ENCODE measurements at places on chromosomes 7 and 10. TPM values are rescaled to one million over a fixed set of nuclear protein-coding genes. Genes with fewer than 3 reads are reported as not detected.
A peak's percentile ranks its signal among the peaks of the same experiment; 100 is the strongest.

- no peaks in the 10 kb centered on the region for H3K36me3 ChIP-seq
- H3K4me1 ChIP-seq, result no peaks in the 10 kb centered on the region
- H3K4me3 ChIP-seq, result no peak overlapping the region
- no peak overlapping the region for H3K27ac ChIP-seq
- no peak for DNase-seq
- H3K27me3 ChIP-seq, result peaks cover 5% of the 10 kb centered on the region
These were observed 91.3 kb downstream of the ZNF467 start for GRCh38 chr7:149682038-149682437.

- DNase-seq, result no peak
- H3K4me3 ChIP-seq, result no peak overlapping the region
- no peaks in the 10 kb centered on the region for H3K27me3 ChIP-seq
- H3K4me1 ChIP-seq, result no peaks in the 10 kb centered on the region
- H3K36me3 ChIP-seq, result no peaks in the 10 kb centered on the region
- no peak overlapping the region for H3K27ac ChIP-seq
These were observed 12.2 kb upstream of the TPK1 start for GRCh38 chr7:144848078-144848477.

DNA sequence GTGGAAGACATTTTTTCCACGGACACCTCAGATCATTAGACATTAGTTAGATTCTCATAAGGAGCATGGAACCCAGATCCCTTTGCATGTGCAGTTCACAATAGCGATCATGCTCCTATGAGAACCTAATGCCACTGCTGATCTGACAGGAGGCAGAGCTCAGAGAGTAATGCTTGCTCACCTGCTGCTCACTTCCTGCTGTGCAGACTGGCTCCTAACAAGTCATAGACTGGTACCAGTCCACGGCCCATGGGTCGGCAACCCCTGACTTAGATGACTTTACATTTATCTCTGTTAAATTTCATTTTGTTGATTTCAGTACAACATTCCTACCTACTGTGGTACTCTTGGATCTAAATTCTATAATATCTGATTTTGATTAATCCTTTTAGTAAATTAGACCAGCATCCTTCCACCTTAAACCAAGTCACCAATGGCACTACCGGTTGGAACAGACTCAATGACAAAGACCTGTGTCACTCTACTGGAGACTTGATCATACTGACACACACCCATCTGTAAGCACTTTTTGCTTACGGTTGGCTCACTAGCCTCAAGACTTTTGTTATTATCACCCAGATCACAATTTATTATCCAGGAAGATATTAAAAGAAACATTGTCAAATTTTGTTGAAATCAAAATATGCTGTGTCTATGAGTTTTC, 8.0 kb upstream of the CCDC71L start:
- H3K36me3 ChIP-seq, result no peaks in the 10 kb centered on the region
- H3K4me3 ChIP-seq, result no peak overlapping the region
- DNase-seq, result no peak
- H3K27ac ChIP-seq, result no peak overlapping the region
- no peaks in the 10 kb centered on the region for H3K4me1 ChIP-seq
- H3K27me3 ChIP-seq, result no peaks in the 10 kb centered on the region

GRCh38 chr7:35411331-35411730, 157.4 kb upstream of the TBX20 start:
- H3K36me3 ChIP-seq, result no peaks in the 10 kb centered on the region
- H3K4me3 ChIP-seq, result no peak overlapping the region
- no peak for DNase-seq
- no peak overlapping the region for H3K27ac ChIP-seq

GRCh38 chr7:11831736-11832495, at the start of gene THSD7A:
Gene THSD7A, minus strand, starts transcription at chr7:11832198. Its CDS starts 252 bp downstream, at chr7:11831946.
- DNase-seq, result peak; percentile 63
- peak within 1 kb of the TSS; percentile 59 for H3K4me3 ChIP-seq
- no peaks in the 10 kb centered on the region for H3K4me1 ChIP-seq
- H3K27ac ChIP-seq, result peak within 1 kb of the TSS; percentile 6
- H3K36me3 ChIP-seq, result no peaks in the 10 kb centered on the region

The CLRN3 gene
- total RNA-seq, result not detected

DNA sequence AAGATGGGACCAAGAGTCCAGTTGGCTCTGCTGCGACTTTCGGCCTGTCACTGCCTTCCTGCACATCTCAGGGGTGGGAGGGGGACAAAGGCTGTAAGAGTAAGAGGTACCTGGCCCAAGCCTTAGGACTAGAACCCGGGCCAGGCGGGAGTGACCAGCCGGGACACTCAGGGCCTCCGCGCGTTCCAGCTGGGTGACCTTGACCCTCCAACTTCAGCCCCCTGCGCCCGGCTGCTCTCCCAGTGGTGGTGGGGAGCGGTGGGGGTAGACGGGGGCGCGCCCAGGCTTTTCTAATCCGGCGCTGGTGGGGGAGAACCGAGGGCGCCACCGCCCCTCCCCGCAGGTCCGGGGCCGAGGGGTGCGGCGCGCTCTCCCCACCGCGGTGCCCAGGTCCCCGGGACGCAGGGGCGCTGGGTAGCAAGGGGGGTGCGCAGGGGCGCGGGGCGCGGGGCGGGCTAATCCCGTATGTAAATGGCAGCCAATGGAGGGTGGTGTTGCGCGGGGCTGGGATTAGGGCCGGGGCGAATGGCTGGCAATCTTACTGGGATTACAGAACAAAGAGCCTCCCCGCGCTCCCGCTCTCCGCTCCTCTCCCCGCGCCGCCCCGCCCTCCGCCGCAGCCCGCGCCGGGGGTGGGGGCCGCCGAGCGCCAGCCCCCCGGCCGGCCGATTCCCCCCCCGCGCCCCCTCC, at the start of gene GTF2IRD1:
Gene GTF2IRD1 (plus strand): TSS at position 585 of the 690 bp plus-strand sequence. CDS start 54,175 bp downstream, outside the sequence.
- no peaks in the 10 kb centered on the region for H3K27me3 ChIP-seq
- peaks cover 7% of the 10 kb centered on the region for H3K4me1 ChIP-seq
- H3K36me3 ChIP-seq, result peaks cover 8% of the 10 kb centered on the region

GRCh38 chr7:13641714-13642113, 347.8 kb downstream of the ETV1 start:
- peak overlapping the region; percentile 16 for H3K27ac ChIP-seq
- H3K4me3 ChIP-seq, result no peak overlapping the region
- H3K4me1 ChIP-seq, result peaks cover 35% of the 10 kb centered on the region
- no peaks in the 10 kb centered on the region for H3K36me3 ChIP-seq

The TIMM23 gene
- 67.0 TPM for total RNA-seq

The DNAH11 gene
- 1.1 TPM for total RNA-seq

- no peak overlapping the region for H3K27ac ChIP-seq
- no peaks in the 10 kb centered on the region for H3K4me1 ChIP-seq
- DNase-seq, result no peak
- no peaks in the 10 kb centered on the region for H3K27me3 ChIP-seq
These were observed 94.4 kb downstream of the MAP3K8 start for GRCh38 chr10:30528429-30528786.

The MRLN gene
- total RNA-seq, result 16.0 TPM

GRCh38 chr7:55887821-55888247, 578 bp downstream of the ZNF713 start:
- H3K27me3 ChIP-seq, result no peaks in the 10 kb centered on the region
- DNase-seq, result peak; percentile 22
- 0 out of 2 replicates have a peak overlapping the region, but pooled peaks have one; percentile 17 for H3K27ac ChIP-seq

DNA sequence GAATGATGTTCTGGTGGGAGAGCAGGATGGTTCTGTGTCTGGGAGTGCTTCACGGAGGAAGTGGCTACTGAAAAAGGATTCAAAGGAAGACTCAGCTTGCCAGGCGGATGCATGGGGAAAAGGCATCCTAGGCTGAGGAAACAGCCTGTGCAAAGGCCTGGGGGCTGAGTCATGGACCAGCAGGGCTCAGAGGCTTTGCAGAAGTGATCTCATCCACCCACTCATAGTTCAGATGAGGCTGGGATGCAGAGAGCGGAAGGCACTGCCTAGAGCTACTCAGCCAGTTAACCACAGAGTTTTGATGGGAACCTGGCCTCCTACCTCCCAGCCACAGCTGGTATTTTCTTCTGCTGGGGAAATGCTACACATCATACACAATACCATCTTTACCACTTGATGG, 15.8 kb upstream of the ADAMTS14 start:
- H3K4me1 ChIP-seq, result peaks cover 41% of the 10 kb centered on the region
- H3K4me3 ChIP-seq, result no peak overlapping the region
- H3K27ac ChIP-seq, result peak overlapping the region; percentile 82
- no peaks in the 10 kb centered on the region for H3K27me3 ChIP-seq
- peak; percentile 88 for DNase-seq

- H3K4me1 ChIP-seq, result no peaks in the 10 kb centered on the region
- no peaks in the 10 kb centered on the region for H3K36me3 ChIP-seq
- H3K4me3 ChIP-seq, result no peak overlapping the region
- no peak overlapping the region for H3K27ac ChIP-seq
These were observed 259.6 kb upstream of the PPP2R2D start for GRCh38 chr10:131641231-131641630.

DNA sequence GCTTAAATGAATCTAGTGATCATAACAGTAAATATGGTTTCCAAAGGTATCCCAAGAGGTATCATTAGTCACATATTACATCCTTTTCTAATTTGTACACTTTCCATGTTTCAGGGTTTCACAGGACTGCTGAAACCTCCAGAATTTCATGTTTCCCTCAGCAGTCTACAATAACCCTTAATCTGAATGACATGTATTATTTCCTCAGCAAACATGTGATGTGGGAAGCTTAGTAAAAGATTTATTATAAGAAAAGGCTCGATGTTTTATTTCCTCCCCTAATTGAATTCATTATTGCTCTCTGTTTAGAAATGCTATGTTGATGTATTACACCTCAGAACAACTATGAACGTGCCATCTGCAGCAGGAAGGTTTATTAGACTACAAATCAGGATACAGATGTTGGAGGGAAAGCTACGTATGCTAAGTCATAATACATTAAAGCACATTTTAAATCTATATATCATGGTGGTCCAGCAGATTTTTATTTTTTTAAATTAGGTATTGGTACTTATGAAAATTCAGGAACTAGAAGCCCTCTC, 52.5 kb upstream of the SKAP2 start:
- peaks cover 3% of the 10 kb centered on the region for H3K27me3 ChIP-seq
- H3K36me3 ChIP-seq, result no peaks in the 10 kb centered on the region
- H3K4me3 ChIP-seq, result no peak overlapping the region
- no peaks in the 10 kb centered on the region for H3K4me1 ChIP-seq
- no peak for DNase-seq
- no peak overlapping the region for H3K27ac ChIP-seq

The ANLN gene
- 215 TPM for total RNA-seq

The PAX4 gene
- not detected for total RNA-seq

DNA sequence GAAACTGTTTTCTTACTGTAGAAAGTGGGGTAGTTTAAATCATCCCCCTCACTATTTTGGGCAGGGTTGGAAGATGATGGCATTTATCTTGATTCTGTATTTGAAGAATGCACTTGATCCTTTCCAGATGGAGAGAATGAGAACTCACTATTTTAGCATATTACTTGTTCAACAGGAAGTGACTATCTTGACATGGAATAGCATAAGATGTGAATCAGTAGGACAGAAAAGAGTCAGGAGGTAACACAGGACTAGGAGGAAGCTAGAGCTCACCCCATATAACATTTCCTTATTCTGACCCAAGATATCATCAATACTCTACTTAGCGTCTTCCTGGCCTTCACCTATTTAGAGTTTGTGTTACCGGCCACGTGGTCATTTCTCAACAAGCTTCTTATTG, 400.2 kb downstream of the PHTF2 start:
- no peak for DNase-seq
- no peaks in the 10 kb centered on the region for H3K27me3 ChIP-seq
- H3K4me1 ChIP-seq, result no peaks in the 10 kb centered on the region
- H3K4me3 ChIP-seq, result no peak overlapping the region
- H3K27ac ChIP-seq, result no peak overlapping the region
- H3K36me3 ChIP-seq, result no peaks in the 10 kb centered on the region

DNA sequence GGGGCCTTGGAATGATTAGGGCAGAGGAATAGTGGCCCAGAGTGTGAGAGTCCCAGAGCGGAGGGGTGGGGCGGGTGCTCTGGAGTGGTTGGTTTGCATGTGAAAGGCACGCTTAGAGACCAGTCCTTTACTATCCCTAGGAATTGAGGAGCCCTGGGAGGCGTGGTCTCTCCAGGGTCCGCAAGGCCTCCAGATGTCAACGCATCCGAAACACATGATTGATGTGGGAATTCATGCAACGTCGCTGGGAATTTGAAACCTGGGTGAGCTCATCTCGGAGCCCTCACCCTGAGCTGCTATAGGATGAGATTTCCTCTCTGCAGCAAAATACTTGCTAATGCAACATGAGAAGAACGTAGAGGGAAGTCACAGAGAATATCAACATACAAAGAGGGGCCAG, 51.2 kb downstream of the NPTX2 start:
- DNase-seq, result peak; percentile 14
- H3K4me1 ChIP-seq, result no peaks in the 10 kb centered on the region
- no peaks in the 10 kb centered on the region for H3K36me3 ChIP-seq
- H3K4me3 ChIP-seq, result no peak overlapping the region

DNA sequence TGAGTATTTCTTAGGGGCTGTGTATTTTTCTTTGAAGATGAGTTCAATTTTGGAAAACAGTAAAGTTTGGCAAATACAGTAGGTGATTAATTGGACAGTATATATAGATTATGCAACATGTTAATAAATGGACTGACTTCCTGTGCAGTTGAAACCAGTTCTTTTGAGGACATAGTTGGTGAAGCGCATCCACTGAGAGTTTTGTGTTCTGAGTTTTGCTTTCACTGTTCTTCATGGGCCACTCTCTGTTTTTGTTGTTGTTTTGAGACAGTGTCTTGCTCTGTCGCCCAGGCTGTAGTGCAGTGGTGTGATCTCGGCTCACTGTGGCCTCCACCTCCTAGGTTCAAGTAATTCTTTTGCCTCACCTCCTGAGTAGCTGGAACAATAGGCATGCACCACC, 109.0 kb downstream of the SDHAF3 start:
- H3K4me3 ChIP-seq, result no peak overlapping the region
- DNase-seq, result no peak
- no peaks in the 10 kb centered on the region for H3K36me3 ChIP-seq

DNA sequence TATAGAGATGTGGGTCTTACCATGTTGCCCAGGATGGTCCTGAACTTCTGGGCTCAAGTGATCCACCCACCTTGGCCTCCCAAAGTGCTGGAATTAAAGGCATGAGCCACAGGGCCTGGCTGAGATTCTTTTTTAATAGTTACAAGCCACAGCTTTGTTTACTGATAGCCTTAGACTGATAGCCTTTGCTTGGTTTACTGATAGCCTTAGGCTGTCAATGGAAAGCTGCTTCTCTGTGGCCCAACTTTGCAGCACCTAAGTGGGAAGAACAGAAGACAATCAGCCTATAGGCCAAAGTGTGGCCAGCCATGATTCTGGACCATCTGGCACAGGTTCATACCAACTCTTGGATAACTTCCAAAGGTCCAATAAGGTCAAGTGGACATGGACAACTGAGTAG, 24.1 kb upstream of the CDCA7L start:
- H3K27ac ChIP-seq, result no peak overlapping the region
- H3K36me3 ChIP-seq, result no peaks in the 10 kb centered on the region
- H3K27me3 ChIP-seq, result peaks cover 4% of the 10 kb centered on the region

- no peaks in the 10 kb centered on the region for H3K27me3 ChIP-seq
- peak; percentile 40 for DNase-seq
- H3K4me3 ChIP-seq, result no peak overlapping the region
- peaks cover 29% of the 10 kb centered on the region for H3K4me1 ChIP-seq
These were observed 705.2 kb upstream of the IGFBP3 start for GRCh38 chr7:46626261-46626660.

DNA sequence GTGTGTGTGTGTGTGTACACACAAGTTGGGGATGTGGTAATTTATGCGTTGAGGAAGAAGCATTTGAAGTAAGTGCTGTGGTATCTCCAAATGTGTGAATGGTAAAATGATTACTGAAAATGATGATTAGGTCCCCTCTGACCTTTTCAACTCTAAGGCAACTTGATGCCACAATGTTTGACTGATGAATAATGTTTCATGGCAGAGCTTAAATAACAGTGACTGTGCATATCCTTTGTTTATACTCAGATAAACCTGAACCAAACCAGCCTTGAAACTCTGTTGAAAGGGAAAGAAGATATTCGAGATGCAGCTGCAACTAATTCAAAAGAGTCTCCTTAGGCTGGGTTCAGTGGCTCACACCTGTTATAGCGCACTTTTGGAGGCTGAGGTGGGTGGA, 64.8 kb upstream of the YAE1 start:
- no peak overlapping the region for H3K4me3 ChIP-seq
- DNase-seq, result no peak
- peaks cover 2% of the 10 kb centered on the region for H3K27me3 ChIP-seq
- no peak overlapping the region for H3K27ac ChIP-seq
